ENCODE measurements at places on chromosomes 7 and 10. TPM values are rescaled to one million over a fixed set of nuclear protein-coding genes. Genes with fewer than 3 reads are reported as not detected.

Gene CDC14C
- not detected for total RNA-seq

Gene GRM8
- total RNA-seq: not detected

Gene ACHE
- 0.31 TPM for total RNA-seq

Gene RALA
- 16.8 TPM for total RNA-seq

Gene CYP2E1
- total RNA-seq: not detected

Gene RAPGEF5
- 7.6 TPM for total RNA-seq

Gene RARRES2
- not detected for total RNA-seq

Gene NHLRC2
- total RNA-seq: 14.7 TPM

Gene OR2A42
- total RNA-seq: not detected

Gene CCDC172
- total RNA-seq: not detected

Gene GRID2IP
- total RNA-seq: 0.16 TPM

Gene GPNMB
- 2.9 TPM for total RNA-seq

Gene CCDC186
- 11.6 TPM for total RNA-seq

Gene JCAD
- total RNA-seq: under 0.01 TPM

Gene COBL
- not detected for total RNA-seq

Gene DLG5
- 33.1 TPM for total RNA-seq

Gene MAGI2
- total RNA-seq: 0.23 TPM

Gene TMEM184A
- total RNA-seq: 0.39 TPM

Gene TMEM273
- not detected for total RNA-seq

Gene LAMB1
- total RNA-seq: 94.8 TPM

Gene BCL7B
- 41.5 TPM for total RNA-seq

Gene ZNF853
- total RNA-seq: 2.4 TPM

Gene UBE3C
- total RNA-seq: 74.3 TPM

Gene ZEB1
- 1.1 TPM for total RNA-seq
